EL (cell line): ENCODE measurements at places on chromosomes 5 and 9.
A peak's percentile ranks its signal among the peaks of the same experiment; 100 is the strongest.

GRCh38 chr5:6493681-6494454 is 45.2 kb downstream of the UBE2QL1 start:
- no peak for DNase-seq

DNA sequence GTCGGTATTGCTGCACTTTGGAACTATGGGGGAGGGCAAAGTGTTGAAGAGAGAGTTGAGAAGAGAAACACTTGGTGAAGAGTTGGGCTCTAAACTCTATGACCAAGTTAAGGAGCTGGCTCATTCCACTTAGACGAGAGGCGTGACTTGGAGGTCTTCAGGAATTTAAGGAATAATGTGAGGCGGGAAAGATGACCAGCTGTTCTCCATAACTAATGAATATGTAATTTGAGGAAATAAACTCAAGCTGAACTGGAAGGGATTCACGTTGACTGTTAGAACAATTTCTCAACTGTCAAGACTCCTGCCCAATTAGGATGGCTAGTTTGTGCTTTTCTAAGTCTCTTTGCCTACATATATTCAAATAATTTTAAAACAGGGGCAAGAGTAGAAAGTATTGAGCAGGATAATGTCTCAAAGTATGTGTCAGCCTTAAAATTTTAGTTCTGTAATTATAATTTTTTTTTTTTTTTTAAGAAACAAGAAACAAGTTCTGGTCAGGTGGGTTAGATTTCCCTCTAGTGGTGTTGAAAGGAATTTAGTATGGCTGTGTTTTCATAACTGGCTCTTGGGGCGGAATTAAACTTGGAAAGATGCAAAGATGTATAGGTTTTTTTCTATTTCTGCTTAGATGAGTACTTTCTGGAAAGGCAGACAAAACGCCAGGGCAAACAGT is 33.4 kb downstream of the TMEM252 start:
- DNase-seq: peak; percentile 21

DNA sequence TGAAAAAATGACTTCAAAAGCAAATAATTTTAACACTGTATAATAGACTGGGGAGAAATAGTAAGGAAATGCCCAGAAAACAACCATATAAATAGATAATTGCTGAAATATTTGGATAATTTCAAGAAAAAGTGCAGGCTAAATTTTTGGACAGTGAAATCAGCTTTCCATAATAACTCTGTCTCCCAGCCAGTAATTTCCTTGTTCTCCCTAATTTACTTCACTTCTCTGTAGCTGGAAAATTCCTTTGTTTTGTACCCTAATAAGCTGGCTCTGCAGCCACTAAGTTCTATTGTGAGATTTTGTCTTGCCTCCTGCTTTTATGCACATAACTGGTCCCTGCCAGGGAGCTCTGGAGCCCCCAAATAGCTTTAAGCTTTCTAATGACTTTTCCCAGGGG is 27.7 kb downstream of the PRDM6 start:
- no peak for DNase-seq

DNA sequence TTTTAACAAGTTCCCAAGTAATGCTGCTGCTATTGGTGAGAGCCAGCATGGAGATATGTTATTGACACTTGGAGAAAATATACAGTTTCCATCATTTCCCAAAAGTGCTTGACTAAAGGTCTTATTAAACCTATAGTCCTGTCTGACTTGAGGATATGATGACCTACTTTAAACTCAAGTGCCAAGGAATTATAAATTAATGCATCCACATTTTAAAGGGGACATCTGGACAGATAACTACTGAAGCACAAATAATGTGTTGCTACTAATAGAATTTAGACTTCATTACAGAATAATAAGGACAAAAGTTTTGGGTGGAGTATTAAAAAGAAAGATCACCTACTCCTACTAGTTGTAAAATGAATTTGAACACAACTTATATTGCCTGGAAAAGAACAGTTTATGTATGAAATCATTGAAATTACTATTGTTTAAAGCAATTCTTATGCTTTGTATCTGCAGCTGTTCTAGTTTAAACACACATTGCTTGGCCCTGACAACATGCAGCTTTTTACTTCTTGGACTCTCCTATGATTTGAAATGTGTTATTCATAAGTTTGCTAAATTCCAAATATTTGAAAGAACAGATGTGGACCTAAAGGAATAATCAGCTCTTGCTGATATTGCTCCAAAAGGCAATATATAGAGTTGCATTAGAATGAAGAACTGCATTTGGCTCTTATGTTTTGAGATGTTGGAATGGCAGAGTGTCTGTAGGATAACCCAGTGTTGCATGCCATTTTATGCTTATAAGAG is 73.4 kb downstream of the SGCD start:
- no peak for DNase-seq

- no peak for DNase-seq
Measured at GRCh38 chr5:76187386-76187785, 104.2 kb downstream of the SV2C start.

GRCh38 chr5:56232538-56232937 is 592 bp downstream of the ANKRD55 start:
- DNase-seq: no peak

DNA sequence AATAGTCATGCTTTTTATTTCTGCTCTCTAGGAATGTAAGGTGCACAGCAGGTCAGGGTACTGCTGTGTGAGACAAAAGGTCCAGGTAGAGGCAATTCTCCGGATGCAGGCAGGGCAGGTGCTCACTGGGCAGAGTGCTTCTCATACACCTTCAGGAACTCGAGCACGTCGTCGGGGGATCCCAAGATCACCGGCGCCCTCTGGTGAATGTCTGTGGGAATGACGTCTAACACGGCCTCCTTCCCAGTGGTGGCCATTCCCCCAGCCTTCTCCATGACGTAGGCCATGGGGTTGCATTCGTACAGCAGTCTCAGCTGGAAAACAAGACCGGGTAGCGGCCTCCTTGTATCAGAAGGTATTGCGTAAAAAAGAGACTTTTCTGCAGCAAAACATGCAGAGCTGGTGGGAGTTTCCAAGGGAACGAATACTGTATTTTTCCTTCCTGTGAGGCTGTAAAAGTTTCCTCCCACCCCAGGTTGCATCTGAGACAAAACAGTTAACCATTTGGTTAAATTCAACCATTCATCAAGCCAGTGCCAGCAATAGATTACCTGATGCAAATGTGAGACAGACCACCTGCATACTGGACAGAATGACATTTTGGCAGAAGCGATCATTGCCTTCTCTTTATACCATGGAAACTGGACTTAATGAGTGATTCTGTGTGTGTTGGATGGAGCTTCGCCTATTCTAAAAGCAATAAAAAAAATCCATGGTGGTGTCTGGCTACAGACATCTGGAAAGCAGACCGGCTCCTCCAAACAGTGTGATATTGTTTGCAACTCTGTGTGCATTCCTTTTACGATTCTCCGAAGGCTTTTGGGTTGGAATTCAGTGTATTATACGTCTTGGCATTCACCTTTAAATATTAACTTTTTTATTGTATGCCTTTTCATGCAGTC is 9.9 kb upstream of the FBP2 start:
- peak; percentile 75 for DNase-seq

GRCh38 chr5:73663860-73664240 is 37.9 kb downstream of the ARHGEF28 start:
- no peak for DNase-seq

- peak; percentile 67 for DNase-seq
Measured at GRCh38 chr9:88777498-88778312, 213.6 kb upstream of the S1PR3 start.

DNA sequence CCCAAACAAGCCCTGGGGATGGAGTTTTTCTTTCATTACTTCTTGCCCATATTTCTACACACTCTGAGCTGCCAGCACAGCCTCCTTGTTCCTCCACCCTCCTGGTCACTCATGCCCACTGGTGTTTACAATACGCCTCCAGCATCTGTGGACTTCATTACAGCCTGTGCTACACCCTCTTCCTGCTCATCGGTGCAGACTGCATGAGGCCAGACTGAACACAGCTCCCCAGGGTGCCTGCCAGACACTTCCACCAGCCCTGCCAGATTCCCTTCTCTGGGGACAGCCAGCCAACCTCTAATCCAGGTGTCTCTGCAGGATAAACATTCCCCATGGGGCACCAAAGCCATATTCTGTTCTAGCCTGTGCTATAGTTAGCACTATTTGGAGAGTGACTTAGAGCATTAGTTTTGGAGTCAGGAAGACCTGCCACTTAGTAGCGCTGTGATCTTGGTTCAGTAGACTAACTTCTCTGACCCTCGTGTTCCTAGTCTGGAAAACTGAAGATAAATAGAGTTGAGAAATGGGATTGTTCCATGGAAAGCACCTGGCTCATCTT is 163.8 kb upstream of the KLF4 start:
- DNase-seq: no peak

DNA sequence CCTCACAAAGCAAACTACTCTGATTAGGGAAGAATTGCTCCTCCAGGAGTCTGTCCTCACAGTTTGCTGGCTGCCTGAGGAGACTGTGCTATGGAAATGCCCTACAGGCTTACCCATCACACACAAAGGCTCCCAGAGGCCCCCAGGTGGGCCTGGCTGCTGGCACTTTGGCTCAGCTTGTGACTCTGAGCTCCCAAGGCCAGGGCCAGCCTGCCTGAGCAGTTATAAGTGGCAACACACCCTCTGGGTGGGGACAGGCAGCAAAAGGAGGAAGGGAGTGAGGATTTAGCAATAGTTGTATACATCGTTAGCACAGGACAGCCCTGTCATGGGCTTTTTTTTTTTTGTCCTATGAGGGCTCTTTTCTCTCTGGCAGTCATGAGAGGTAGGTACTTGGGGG is 103.5 kb downstream of the DAPK1 start:
- DNase-seq: no peak

GRCh38 chr9:99445371-99445891 is 223.3 kb downstream of the SEC61B start:
- DNase-seq: peak; percentile 97

DNA sequence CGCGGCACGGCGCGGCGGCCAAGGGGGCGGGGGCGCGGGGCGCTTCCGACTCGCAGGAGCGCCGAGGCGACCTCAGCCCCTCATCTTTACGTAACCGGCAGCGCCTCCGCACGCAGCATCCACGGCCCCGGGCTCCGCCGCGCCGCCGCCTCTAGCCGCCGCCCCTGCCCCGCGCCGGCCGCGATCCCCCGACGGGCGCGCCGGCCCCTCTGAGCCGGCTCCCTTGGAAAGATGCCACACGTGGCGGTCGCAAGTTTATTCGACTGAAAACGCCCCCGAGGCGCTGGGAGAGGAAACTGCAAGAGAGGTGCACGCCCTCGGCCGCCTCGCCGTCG is 1.0 kb downstream of the KLF9 start:
- DNase-seq: no peak

- no peak for DNase-seq
Measured at GRCh38 chr9:504921-505740, 290.5 kb downstream of the DOCK8 start.

DNA sequence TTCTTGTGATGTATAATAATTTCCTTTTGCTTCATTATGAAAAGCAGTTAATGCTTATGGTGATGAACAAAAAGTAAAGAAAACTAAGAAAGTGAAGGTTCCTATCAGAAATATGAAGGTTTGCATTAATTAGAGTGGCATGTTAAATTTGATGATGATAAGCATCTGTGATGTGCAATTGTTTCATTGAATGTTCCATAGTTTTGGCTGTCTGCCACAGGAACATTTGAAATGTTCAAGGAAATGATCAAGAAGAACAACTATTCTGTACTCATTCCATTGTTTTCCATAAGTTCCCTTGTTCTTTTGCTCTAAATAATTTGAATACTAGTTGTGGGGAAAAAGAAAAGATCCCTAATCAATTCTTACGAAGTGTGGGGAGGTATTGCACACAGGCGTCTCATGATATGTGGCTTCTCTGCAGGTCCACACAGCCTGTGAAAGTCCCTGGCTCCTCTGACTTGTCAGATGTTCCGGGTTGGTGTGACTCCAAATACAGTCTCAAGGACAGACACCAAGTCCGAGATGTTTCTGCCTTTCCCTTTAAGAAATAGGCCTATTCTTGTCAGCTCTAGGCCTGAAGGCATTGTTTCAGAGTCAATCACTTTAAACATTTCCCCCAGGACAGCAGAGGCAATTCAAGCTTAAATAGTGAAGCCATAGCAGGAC is 152.6 kb upstream of the MAST4 start:
- no peak for DNase-seq

GRCh38 chr5:73818357-73818756 is 192.4 kb downstream of the ARHGEF28 start:
- DNase-seq: peak; percentile 70

GRCh38 chr5:111494355-111494999 is 17.9 kb downstream of the STARD4 start:
- DNase-seq: no peak

DNA sequence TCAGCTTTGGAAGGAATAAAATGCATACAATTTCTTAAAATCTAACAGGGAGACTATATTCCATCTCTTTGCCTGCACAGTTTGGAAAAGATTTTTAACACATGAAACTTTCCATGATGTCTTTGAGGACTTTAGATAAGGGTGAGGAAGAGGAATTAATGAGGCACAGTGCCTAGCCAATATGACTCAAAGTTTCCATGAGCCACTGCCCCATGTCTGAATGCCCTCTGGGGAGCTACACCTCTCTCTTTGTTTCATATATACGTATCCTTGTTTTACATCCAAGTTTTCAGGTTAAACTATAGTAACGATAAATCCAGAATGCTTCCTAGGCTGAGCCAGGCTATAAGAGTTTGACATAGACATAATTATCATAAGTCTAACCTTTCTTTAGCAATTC is 349.3 kb upstream of the TLE4 start:
- DNase-seq: no peak

GRCh38 chr9:114035221-114035844 is 42.8 kb downstream of the AMBP start:
- DNase-seq: no peak

GRCh38 chr5:57128325-57128724 is 45.5 kb upstream of the GPBP1 start:
- no peak for DNase-seq

GRCh38 chr9:124220946-124221451 is 36.8 kb upstream of the NEK6 start:
- DNase-seq: peak; percentile 50

DNA sequence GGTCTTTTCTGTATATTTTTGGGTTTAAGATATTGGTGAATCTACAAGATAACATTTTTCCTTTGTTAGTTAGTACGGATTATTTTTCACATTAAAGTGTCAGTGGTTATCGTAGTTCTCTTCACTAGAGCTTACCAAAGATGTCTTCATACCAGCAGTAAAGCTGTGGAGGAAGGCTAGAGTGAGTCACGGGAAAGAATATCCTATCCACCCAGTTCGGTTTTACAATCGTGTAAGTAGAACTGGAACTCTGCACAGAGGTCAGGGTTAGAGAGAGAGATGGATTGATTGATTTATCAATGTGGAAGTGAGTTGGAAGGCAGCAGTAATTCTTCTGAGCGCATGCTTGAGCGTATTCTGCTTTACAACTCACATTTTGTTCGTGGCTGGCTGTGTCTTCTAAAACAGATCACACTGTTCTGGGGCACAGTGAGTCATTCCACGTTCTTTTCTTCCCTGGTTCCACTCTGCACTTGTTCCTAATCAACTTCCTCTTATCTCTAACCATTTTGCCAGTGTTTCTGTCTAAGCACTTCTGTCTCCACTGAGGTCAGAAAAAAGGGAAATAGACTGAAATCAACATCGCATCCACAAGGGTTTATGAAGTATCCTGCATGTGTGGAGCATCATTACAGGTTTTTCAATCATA is 86.5 kb upstream of the ARRDC3 start:
- peak; percentile 21 for DNase-seq

GRCh38 chr5:16383544-16384052 is 82.0 kb downstream of the ZNF622 start:
- no peak for DNase-seq
